GM23248 (cell line): ENCODE measurements at places on chromosomes 2 and 18. TPM values are rescaled to one million over a fixed set of nuclear protein-coding genes. Genes with fewer than 3 reads are reported as not detected.

Gene SMIM21
- not detected in 2 replicates for polyA plus RNA-seq

Gene HOXD4
- polyA plus RNA-seq, result 0.54 and 1.4 TPM in 2 replicates

Gene FTCDNL1
- 1.6 and 1.9 TPM in 2 replicates for polyA plus RNA-seq

Gene MTHFD2
- 139 and 144 TPM in 2 replicates for polyA plus RNA-seq

Gene CRYGD
- not detected in 2 replicates for polyA plus RNA-seq

Gene DOK6
- 1.1 and 1.5 TPM in 2 replicates for polyA plus RNA-seq

Gene SERPINB10
- polyA plus RNA-seq, result not detected in 2 replicates

Gene NGEF
- polyA plus RNA-seq, result 0.35 TPM in 1 of 2 replicates, not detected in the other

Gene SPATA3
- not detected in 2 replicates for polyA plus RNA-seq

Gene LTBP1
- polyA plus RNA-seq, result 154 and 157 TPM in 2 replicates

Gene PKP4
- 5.8 and 7.6 TPM in 2 replicates for polyA plus RNA-seq

Gene DARS1
- 109 and 111 TPM in 2 replicates for polyA plus RNA-seq

Gene ZNF236
- 2.4 and 4.6 TPM in 2 replicates for polyA plus RNA-seq

Gene PSMA8
- polyA plus RNA-seq, result not detected in 2 replicates

Gene RAB6C
- not detected in 2 replicates for polyA plus RNA-seq

Gene SERPINB3
- polyA plus RNA-seq, result 0.24 TPM in 1 of 2 replicates, not detected in the other

Gene THSD7B
- 0.11 TPM in 1 of 2 replicates, not detected in the other for polyA plus RNA-seq

Gene RND3
- polyA plus RNA-seq, result 198 and 199 TPM in 2 replicates

Gene ASXL3
- not detected in 2 replicates for polyA plus RNA-seq

Gene AGFG1
- 14.0 and 16.5 TPM in 2 replicates for polyA plus RNA-seq

Gene GALNT5
- 76.5 and 83.5 TPM in 2 replicates for polyA plus RNA-seq

Gene OSBPL1A
- polyA plus RNA-seq, result 14.9 TPM in 2 replicates

Gene CCDC74B
- polyA plus RNA-seq, result 8.0 and 10.8 TPM in 2 replicates

Gene ACMSD
- not detected in 2 replicates for polyA plus RNA-seq

Gene TWIST2
- polyA plus RNA-seq, result 248 and 253 TPM in 2 replicates

Gene LDLRAD4
- not detected in 2 replicates for polyA plus RNA-seq

Gene CRYBA2
- polyA plus RNA-seq, result not detected in 2 replicates

Gene ZNF532
- polyA plus RNA-seq, result 13.2 and 14.3 TPM in 2 replicates

Gene AGXT
- polyA plus RNA-seq, result not detected in 2 replicates

Gene FHOD3
- 1.4 and 1.6 TPM in 2 replicates for polyA plus RNA-seq

Gene CACNB4
- polyA plus RNA-seq, result 0.05 TPM in 1 of 2 replicates, not detected in the other

Gene AGBL5
- 19.7 TPM in 2 replicates for polyA plus RNA-seq

Gene RUFY4
- not detected in 2 replicates for polyA plus RNA-seq

Gene KLF7
- 35.8 and 39.4 TPM in 2 replicates for polyA plus RNA-seq

Gene MAP3K19
- polyA plus RNA-seq, result not detected in 2 replicates

Gene CFAP221
- polyA plus RNA-seq, result 0.16 and 0.27 TPM in 2 replicates

Gene LAMA1
- 2.8 and 3.1 TPM in 2 replicates for polyA plus RNA-seq

Gene HES6
- 0.76 and 1.3 TPM in 2 replicates for polyA plus RNA-seq

Gene OBSL1
- polyA plus RNA-seq, result 12.8 and 13.8 TPM in 2 replicates

Gene EHBP1
- 36.8 and 41.3 TPM in 2 replicates for polyA plus RNA-seq

Gene NR4A2
- polyA plus RNA-seq, result 1.9 and 2.9 TPM in 2 replicates

Gene DSG4
- not detected in 2 replicates for polyA plus RNA-seq

Gene PID1
- 8.6 and 9.6 TPM in 2 replicates for polyA plus RNA-seq

Gene SCLY
- 7.4 and 10.3 TPM in 2 replicates for polyA plus RNA-seq

Gene SALL3
- polyA plus RNA-seq, result not detected in 2 replicates

Gene TMEM37
- polyA plus RNA-seq, result 0.53 and 1.5 TPM in 2 replicates

Gene CNTNAP5
- not detected in 2 replicates for polyA plus RNA-seq

Gene IGFBP5
- polyA plus RNA-seq, result 37.9 and 39.8 TPM in 2 replicates
